ENCODE measurements at places on chromosomes 7 and 10.

DNA sequence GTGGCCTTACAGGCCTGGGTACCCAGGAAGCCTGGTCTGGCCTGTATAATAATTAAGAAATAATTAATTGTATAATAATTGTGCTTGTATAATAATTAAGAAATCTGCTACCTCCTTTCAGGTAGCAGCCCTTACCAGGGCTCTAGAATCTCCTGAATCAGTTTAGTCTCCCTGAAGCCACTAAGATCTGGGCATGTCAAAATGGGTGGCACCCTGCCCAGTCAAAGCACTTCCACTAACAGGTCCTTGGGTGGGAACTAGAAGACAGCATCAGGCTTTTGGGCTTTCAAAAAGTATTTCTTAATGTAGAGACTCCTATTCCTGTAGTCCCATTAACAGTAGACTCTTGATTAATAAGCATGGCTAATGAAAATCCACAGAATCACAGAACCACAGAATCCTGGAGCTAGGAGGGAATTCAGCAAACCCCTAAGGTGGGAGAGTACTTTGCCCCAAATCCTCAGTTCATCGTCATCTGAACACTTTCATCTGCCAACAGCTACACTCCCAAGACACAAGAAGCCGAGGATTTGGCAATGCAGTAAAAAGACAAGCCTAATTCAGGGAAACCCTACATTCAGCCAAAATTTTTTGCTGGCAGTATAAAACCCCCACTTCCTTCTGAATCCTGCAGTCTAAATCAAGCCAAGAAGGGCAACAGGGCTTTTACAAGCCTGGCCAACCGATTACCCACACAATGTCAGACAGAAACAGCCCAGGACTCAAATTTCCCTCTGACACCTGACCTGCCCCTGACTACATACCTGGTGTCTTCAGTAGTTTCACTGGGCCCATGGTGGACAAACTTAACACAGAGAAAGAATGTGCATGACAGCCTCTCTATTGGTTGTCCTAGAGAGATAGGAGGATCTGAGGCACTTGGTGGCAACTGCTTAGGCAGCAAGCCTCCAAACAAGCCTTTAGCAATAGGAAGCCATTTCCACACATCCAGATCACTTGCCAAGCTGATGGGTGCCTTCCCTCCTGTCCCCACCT lies 5.9 kb upstream of the IL6 start:
- no peak for DNase-seq

DNA sequence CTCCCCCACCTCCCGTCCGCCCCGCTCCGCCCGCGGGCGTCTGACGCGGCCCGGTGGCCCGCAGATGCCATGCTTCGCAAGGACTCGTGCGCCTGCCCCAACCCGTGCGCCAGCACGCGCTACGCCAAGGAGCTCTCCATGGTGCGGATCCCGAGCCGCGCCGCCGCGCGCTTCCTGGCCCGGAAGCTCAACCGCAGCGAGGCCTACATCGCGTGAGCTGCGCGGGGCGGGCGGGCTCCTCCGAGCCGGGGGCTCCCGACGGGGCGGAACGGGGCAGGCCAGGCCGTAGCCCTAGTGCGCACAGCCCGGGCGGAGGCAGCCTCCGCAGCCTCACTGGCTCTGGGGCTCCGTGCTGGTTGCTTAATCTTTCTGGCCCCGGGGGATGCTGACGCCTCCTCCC lies 2.8 kb downstream of the ASIC3 start:
- no peak for DNase-seq

DNA sequence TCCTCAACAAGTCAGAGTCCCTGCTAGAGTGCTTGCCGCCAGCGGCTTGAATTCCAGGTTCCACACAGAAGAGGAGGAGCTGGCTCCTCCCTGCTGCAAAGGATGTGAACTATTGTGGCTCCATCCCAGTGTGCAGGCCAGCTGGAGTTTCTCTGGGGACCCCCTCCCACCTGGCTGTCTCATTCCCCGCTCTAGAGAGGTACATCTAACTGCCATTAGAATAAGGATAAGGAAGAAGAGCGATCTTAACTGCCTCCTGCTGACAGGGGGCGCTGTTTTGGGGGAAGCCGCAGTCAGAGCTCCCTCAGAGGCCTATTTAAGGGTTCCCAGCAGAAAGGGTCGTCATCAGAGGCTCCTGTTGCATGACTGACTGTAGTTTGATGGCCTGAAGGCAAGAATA lies 40.8 kb upstream of the HECW1 start:
- no peak for DNase-seq

GRCh38 chr7:106926892-106927291 lies 61.8 kb downstream of the PIK3CG start:
- DNase-seq: no peak

- no peak for DNase-seq
These were observed 45.8 kb upstream of the WIPI2 start for GRCh38 chr7:5143935-5144903.

GRCh38 chr7:134539380-134540004 lies 9.4 kb upstream of the AKR1B15 start:
- no peak for DNase-seq

DNA sequence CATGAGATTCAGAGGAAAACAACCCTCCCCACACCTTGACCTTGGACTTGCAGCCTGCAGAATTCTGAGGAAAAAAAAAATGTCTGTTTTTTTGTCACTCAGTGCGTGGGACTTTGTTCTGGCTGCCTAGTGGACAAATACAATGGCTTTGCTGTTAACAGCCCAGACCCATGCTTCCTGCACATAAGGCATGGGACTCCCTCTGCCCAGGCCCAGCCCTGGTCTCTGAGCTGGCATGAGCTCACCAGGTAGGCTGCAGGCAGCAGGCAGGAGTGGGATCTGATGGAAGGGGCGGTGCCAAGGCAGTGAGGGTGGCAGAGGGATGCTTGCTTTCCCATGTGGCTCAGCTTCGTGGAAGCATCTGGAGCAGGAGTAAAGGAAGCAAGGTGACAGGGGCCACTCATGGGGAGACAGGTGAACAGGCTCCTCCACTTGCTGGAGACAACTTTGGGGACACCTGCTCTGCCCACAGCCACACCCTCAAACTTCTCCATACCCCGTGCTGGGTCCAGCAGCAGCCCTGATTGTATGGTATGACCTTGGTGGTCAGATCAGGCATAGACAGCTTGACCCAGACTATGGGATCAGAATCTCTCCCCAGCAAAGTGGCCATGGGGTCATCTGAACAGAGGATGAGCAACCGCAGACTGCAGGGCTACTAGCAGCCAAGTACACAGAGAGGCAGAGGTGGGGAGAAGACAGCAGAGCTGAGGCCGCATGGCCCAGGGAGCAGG lies 27.0 kb downstream of the ANXA8 start:
- no peak for DNase-seq

GRCh38 chr10:3074145-3074665 lies 6.9 kb downstream of the PFKP start:
- DNase-seq: no peak

- DNase-seq: no peak
These were observed 5.3 kb downstream of the CFTR start for GRCh38 chr7:117485118-117485620.

DNA sequence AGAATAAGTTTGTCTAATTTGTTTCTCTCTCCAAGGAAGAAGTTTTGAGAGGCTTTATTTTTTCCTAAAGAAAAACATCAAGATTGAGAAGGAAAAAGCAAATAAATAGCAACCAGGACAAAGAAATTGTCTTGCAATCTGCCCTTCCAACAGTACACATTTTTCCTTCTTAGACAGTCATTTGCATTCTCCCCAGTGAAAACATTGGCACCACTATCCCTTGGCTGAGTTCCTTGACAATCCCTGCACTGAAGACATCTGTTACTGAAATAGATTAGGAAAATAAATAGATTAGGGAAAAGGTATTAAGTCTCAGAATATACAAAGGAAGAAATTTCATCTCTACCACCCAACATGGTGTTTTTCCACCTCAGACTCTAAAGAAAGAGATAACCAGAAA lies 12.2 kb upstream of the TMEM243 start:
- no peak for DNase-seq

GRCh38 chr7:27423821-27424220 lies 181.2 kb downstream of the EVX1 start:
- DNase-seq: no peak

DNA sequence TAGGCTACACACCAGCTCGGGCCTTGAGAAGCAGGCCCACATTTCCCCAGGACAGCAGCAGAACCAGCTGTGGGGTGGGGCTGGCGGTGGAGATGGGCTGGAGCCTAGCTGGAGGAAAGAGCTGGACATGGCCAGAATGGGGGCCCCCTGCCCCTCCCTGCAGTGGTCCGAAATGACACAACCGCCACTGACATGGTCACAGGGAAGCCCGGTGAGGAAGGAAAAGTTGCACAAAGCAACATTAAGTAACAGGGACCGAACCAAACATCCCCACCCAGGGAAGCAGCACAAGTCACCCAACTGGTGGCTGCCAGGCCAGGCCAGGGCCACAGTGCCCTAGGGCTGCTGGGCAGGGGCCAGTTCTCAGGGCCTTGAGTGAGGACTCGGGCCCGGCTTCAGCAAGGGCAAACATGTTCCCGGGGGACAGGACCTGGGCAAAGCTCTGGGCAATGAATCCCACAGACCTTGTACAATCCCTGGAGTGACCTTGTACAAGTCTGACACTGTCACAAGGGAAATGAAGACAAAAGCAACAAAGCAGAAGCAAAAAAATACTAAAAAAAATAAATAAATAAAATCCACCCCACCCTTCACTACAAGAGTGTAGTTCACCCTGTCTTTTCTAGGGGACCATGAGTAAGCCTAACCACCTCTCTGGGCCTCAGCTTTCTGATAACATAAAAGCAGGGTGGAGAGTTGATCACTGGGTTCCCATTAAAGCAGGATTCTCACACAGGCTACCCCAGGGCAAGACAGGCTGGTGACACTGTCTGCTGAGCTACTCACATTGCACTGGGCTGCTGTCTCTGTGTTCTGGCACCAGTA lies 33.0 kb downstream of the PSAP start:
- DNase-seq: no peak

GRCh38 chr10:66931340-66931948 lies 5.6 kb downstream of the LRRTM3 start:
- DNase-seq: peak; percentile 12

DNA sequence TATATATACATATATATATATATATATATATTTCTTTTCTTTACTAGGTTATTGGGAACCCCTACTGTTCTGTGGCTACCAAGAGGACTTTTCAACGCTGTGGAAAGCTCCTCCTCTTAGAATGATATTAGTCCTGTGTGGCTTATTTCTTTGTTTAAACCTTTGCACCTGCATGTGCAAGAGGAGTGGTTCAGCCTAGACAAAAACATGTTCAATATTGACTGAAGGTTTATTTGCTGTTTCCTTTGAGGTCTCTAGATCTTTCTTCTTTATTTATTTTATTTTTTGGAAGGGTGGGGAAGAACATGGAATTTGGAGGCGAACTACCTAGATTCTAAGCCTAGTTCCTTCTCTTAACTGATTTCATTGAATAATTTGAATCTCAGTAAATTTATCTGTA lies 118.1 kb downstream of the GNAT3 start:
- DNase-seq: peak; percentile 50

Data from NCI-H1417 treated with DMSO at 0.1 percent for 48 hours (cell line).